GM06990 (cell line): ENCODE measurements at places on chromosomes 1 and 21.
A peak's percentile ranks its signal among the peaks of the same experiment; 100 is the strongest.

DNA sequence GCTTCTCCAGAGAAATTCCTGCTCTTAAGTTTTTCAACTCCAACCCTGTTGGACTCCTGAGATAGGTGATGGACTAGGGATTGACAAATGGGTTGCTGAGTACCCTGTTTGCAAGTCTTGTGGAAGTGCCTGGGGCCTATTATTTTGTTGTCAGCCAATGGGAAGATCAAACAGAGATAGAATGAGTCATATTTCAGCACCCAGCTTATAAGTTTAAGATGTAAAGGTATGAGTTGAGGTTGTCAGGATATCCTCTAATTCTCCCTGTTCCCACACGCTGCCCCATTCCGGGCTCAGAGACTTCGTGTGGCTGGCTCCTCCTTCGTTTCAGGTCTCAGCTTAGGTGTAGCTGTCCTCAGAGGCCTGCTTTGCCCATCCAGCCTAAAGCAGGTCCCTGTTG is 91.8 kb downstream of the CENPF start:
- DNase-seq = no peak

GRCh38 chr1:51168266-51168845 is 66.3 kb downstream of the C1orf185 start:
- peak; percentile 9 for DNase-seq

DNA sequence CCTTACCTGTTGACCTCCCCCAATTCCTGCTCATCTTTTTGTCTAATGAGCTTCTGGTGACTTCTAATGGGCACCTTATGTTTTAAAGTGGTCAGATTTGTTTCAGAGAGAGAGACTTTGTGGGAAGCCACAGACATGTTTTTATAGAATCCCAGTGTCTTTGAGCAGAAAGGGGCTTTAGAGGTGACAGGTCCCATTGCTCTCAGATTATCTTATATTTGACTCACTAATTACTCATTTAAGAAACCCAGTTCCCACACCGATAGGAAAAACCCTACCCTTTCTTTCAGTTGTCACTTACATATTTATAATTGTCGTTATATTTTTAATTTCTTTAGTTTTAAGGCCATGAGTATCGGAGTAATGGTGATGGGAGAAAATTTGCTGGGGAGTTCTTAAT is 215.5 kb downstream of the CAMTA1 start:
- no peak for DNase-seq

GRCh38 chr1:44281962-44282703 is 68.9 kb downstream of the DMAP1 start:
- no peak for DNase-seq

DNA sequence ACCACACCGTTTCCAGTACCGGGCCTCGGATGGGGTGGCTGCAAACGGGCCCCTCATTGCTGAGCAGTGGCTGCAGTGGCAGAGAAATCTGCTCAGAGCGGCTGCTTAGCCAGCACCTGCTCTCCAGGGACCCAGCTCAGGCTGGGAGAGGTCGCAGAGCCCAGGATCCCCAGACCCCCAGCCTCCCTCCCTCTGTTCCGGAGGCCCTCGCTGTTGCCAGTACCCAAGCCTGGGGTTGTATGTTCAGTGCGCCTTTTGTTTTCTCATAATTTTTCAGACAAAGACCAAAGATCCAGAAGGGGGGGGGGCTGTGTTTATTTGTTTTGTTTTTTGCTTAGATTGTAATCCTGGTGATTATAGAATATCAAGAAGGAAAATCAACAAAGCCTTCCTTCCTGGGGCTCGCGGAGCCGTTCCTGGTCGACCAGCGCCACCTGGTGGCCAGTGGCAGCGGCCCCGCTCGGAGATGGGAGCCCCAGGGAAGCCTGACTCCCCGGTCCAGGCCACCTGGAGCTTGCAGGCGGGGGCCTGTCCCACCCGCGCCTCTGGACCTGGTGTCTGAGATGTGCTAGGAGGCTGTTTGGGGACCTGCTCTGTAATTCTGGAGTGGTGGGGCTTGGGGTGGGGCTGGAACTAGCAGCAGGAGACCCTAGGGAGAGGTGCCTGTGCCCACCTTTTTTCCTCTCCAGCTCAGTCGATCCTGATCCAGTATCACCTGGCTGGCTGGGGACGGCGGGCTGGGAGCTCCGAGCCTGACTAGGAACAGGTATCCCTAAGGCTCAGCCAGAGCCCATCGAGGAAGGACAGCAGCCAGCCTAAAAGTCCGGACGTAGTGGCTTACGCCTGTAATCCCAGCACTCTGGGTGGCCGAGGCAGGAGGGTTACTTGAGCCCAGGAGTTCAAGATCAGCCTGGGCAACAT is 123.9 kb upstream of the VAMP3 start:
- peak; percentile 41 for DNase-seq

GRCh38 chr1:62912028-62912638 is 128.2 kb downstream of the ATG4C start:
- no peak for DNase-seq

DNA sequence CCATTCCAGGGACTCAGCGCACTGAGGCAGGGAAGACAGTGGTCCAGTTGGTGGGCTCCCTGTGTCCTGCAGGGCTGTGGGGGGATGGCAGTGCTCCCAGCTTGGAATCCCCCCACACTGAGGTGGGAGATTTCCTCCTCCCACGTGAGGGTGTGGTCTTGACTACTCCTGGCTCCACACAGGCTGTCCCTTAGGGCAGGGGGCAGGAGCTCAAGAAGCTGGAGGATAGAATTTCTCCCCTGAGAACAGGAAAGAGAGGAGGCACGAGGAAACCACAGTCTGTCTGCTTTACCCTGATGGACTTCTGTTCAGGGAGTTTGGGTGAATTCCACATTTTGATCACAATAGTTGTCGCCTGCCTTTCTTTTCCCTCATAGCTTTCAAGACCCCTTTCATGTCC is 62.1 kb downstream of the CACNA1E start:
- no peak for DNase-seq

GRCh38 chr1:230206207-230206606 is 139.2 kb downstream of the GALNT2 start:
- DNase-seq = no peak

- DNase-seq = no peak
Observed at GRCh38 chr1:245377854-245378253, 223.1 kb downstream of the KIF26B start.

GRCh38 chr1:230043081-230043480 is 24.0 kb upstream of the GALNT2 start:
- no peak for DNase-seq

- no peak for DNase-seq
Observed at GRCh38 chr21:42461185-42461520, 34.9 kb downstream of the RSPH1 start.

DNA sequence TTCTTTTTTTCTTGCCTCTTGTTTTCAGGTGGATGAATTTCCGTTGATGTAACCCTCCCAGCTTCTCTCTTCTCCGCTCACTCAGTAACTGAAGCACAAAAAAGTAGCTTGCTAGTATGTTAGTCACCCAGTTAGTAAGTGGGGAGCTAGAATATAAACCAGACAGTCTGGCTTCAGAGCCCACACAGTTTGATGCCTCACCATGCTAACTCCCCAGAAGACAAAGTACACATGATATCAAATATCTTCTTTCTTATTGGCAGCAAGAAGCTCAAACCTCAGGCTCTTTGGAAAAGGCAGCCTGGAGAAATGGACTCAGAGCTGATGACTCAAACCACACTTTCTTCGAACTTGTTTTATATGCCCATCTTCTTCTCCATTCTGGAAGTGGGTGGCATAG is 187.5 kb upstream of the PLXNA2 start:
- no peak for DNase-seq

GRCh38 chr1:19156676-19157075 is 53.4 kb downstream of the UBR4 start:
- no peak for DNase-seq

- no peak for DNase-seq
Observed at GRCh38 chr1:10838541-10838940, 42.1 kb upstream of the CASZ1 start.

DNA sequence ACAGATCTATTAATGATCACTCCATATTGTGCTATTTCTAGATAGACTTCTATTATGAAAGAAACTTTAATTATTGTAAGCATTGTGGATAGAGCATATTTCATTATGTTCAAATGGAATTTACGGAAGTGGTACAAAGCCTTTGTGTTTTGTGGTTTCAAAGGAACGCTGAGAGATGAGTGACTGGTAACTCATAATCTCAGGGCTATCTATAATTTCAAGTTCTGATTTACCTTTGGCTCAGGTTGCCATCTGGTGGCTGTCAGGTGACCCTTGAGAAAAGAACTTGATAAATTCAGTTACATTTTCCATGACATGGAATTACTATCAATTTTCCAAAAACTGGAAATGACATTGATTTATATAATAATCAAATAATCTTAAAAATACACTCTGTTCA is 12.2 kb downstream of the NTNG1 start:
- DNase-seq = peak; percentile 9

DNA sequence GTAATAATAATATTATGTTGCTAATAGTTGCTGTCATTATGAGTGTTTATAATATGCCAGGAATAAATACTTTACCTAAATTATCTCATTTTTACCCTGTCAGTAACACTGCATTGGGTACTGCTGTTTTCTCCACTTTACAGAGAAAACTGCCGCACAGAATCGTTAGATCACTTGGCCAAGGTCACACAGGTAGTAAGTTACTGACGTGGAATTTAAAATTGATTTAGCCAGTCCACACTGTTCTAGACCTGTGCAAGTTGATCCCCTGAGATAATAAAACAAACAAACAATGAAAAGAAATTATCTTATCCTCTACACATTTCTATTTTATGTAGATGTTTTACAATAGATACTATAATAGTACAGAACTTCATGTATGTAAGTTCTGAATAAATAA is 174.1 kb downstream of the ROR1 start:
- no peak for DNase-seq

DNA sequence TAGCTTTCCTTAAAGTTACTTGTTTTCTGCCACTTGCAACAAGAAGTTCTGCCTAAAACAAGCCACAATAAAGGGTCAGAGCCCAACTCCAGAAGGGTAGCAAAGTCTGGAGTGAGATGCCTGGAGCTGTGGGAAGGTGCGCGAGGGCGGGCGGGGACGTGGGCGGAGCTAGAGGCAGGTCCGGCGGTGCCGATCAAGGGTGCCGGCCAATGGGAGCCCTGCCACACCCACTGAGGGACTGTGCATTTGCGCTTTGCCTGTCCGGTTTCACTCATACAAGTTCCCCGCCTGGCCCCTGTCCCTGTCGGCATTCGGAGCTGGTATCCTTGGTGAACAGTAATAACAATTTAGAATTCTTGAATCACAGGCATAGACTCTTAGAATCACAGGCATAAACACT is 732.4 kb downstream of the MATN1 start:
- no peak for DNase-seq

GRCh38 chr1:169027607-169028320 is 78.7 kb upstream of the ATP1B1 start:
- DNase-seq = no peak

GRCh38 chr1:203479646-203480045 is 4.0 kb downstream of the PRELP start:
- no peak for DNase-seq

GRCh38 chr1:230581446-230582079 is 60.7 kb upstream of the COG2 start:
- no peak for DNase-seq

DNA sequence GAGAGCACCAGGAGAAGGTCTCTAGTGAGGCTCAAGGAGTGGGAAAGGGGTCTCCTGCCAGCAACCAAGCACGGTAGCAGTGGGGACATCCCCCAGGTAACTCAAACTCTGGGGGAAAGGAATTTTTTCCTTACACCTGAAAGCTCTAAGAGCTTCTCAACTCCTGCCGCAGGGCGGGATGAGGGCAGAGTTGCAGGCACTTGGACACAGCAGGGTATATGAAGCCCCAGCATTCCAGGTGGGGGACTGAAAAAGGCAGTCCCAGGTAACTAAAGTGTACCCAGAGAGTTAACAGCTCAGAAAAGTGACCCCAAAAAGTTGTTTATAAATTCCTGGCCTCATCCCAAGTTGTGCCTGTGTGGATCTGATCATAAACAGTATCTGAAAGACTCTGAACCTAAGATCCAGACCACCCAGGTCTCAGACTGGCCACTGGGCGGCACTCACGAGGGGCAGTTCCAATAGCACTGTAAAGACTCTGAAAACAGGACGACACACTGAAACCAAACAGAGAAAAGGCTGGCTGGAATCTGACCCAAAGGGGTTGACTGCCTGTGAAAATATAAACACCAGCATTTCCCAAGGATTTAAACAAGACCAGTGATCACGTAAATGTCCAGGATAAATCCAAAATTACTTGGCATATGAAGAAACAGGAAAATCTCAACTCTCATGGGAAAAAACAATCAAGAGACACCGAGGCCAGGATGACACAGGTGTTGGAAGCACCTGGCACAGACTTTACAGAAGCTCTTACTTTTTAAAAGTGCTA is 47.5 kb downstream of the HSF2BP start:
- no peak for DNase-seq

GRCh38 chr1:185500001-185500626 is 183.1 kb upstream of the IVNS1ABP start:
- no peak for DNase-seq

DNA sequence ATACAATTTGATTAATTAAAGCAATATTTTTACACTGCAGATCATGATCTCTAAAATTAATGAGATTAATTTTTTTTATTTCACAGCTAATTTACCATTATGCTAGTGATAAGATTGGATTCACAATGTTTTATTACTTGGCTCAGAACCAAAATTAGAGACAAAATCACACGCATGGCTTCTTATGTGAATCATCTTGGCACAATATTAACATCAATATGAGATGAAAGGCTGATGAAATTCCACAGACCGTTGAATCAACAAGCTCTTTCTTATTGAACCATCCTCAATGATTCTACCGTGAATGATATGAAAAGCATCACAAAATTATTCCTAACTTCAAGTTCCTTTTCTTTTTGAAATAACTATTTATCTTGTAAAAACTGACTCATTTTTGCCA is 544.9 kb downstream of the KCNT2 start:
- DNase-seq = no peak
